CD4-positive, alpha-beta T cell treated with Interleukin-6 at 100 ng/mL for 8 hours (primary cell): ENCODE measurements at places on chromosomes 7 and 10.

DNA sequence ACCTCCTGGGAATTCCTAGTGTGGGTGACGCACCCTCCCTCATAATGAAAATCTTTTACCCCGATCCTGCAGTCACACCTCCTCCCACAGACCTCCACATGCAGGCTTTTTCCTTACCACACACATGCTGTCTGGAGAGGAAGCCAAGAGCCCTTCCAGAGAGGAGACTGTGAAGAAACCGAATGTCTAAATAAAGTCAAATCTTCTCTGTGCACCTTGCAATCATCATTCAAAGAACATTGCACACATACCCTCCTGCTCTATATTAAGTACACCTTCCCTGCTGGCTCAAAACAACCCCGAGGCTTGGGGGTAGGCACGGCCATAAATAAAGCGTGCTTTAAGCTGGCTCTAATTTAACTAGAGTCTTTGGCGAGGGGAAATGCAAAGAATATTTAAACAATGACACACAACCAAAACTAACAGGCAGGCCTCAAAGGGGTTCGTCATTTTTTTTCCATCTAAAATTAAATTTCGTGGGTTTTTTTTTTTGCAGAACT, 34.9 kb downstream of the CALML3 start:
- no peak for DNase-seq

GRCh38 chr7:69364813-69365643, 233.2 kb upstream of the AUTS2 start:
- DNase-seq, result no peak

GRCh38 chr10:75889051-75889450, 457.6 kb downstream of the LRMDA start:
- DNase-seq, result no peak

DNA sequence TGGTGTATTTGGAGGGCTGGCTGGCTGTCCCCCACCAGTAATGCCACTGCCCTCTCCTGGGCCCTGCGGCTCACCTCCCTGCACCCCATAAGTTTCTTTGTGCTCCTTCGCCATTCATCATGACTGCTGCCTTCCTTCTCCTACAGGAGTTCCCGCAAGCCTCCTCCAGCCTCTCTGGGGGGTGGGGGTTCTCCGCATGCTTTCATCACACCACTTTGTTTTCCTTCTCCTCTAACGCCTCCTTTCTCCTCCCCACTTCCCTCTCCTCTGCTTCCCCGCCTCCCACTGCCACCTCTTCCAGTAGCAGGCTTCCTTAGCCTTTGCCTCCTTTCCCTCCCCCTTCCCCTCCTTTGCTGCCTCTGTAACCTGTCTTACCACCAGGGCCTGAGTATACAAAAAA, 58.1 kb downstream of the PAX2 start:
- DNase-seq, result no peak

DNA sequence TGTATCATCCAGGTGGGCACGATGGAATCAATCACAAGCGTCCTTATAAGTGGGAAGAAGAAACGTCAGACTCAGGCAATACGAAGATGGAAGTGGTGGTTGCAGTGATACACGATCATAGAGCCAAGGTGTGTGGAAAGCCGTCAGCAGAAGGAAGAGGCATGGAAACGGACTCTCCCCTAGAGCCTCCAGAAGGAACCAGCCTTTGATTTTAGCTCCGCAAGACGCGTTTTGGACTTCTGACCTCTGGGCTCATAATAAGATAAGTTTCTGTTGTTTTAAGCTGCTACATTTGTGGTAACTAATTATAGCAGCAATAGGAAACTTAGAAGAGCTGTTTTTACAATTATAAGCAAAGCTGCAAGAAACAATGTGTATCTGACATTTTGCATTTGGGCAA, 14.8 kb downstream of the FANK1 start:
- no peak for DNase-seq

- no peak for DNase-seq
Observed at GRCh38 chr7:5681423-5681822, 100.0 kb downstream of the RNF216 start.

DNA sequence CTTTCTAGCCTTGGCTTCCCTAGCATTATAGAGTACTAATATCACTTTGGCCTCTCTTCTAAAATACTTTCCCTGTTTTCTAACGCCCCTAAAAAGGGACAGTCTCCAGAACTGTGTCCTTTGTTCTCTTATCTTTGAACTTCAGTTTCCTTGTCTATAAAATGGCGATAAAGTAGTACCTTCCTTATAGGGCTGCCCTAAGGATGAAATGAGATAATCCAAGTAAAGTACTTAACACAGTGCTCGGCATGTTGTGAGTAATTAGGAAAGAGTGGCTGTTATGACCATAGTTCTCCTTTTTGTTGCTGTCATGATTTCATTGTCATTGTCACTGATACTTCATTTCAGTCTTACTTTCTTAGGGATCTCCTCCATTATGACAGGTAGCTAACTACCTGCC, 114.7 kb downstream of the EXOC4 start:
- DNase-seq, result no peak
